ENCODE measurements at places on chromosomes 6 and 20. TPM values are rescaled to one million over a fixed set of nuclear protein-coding genes. Genes with fewer than 3 reads are reported as not detected.

IPCEF1 gene
- 0.54 TPM for total RNA-seq

GRCh38 chr6:136280032-136280609 lies 9.5 kb downstream of the BCLAF1 start:
- DNase-seq: no peak

- DNase-seq: no peak
Observed at GRCh38 chr20:11851646-11852045, 66.0 kb upstream of the BTBD3 start.

DNA sequence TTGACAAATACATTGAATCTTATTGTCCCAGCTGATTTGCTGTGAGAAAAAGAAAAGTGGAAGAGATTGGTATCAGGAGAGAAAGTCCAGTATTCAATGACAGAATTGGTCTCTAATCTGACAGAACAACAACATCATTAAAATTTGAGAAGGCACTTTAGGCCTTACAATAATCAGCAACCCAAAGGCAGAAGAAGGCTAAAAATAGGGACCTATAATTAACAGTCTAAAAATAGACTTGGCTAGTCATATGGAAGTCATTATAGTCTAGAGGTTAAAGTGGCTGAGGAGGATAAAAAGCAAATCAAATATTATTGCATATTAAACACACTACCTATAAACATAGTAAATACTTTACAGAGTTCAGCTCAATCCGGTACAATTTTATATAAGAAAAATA lies 393.6 kb upstream of the JAG1 start:
- DNase-seq: no peak

All from H4 (cell line).